Osteoblast (primary cell): ENCODE measurements at places on chromosomes 11 and 22.

GRCh38 chr11:75276186-75276585, 35.6 kb downstream of the TPBGL start:
- no peak for DNase-seq

- DNase-seq: no peak
These were observed 7.0 kb downstream of the MADD start for GRCh38 chr11:47276923-47277322.

- no peak for DNase-seq
These were observed 18.3 kb downstream of the CYTH4 start for GRCh38 chr22:37300551-37301017.

- DNase-seq: peak; percentile 77
These were observed 41.0 kb upstream of the EIF3D start for GRCh38 chr22:36569999-36570398.

DNA sequence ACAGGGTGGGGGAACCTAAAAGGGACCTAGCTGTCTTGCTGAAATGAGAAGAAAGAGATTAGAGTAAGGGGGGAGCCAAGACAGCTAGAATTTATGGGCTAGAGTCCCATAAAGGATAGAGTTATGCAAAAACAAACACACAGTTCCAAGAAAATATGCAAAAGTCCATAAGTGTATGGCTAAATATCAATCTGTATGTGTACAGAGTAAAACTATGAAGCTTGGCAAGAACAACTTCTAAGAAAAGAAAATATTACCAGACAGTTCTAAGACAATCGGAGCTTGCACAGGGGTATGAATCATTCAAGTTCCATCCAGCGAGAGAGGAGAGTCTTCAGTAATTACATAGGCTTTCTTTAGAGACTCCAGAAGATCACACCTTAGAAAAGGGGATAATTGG, 41.8 kb downstream of the GDPD4 start:
- DNase-seq: peak; percentile 44

DNA sequence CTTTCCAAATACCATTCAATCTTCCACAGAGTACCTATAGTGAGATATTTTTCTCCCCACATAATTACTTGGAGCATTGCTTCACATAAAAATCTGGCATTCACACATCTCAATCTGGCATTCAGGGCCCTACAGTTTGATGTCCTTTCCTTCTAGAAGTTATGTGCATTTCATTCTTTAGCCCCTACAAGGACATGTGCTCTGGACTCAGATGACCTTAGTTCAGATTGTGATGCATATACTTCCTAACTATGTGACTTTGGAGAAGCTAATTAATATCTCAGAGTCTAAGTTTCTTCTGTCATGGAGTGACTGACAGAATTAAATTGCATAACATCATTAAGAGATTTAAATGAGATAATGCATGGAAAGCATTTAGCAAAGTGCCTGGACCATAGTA, 25.9 kb upstream of the PRSS23 start:
- peak; percentile 74 for DNase-seq

DNA sequence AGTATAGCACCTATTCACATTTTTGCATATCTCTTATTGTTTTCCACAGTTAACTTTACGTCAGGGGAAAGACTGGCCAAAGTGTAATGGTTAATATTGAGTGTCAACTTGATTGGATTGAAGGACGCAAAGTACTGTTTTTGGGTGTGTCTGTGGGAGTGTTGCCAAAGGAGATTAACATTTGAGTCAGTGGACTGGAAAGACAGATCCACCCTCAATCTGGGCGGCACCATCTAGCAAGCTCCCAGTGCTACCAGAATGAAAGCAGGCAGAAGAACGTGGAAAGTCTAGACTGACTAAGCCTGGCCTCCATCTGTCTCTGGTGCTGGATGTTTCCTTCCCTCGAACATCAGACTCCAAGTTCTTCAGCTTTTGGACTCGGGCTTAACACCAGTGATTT, 1900.7 kb upstream of the RAG2 start:
- DNase-seq: no peak

- DNase-seq: peak; percentile 55
These were observed 22.9 kb downstream of the RAB38 start for GRCh38 chr11:88152381-88152780.

- DNase-seq: no peak
These were observed 85.3 kb upstream of the HORMAD2 start for GRCh38 chr22:29994943-29995342.

DNA sequence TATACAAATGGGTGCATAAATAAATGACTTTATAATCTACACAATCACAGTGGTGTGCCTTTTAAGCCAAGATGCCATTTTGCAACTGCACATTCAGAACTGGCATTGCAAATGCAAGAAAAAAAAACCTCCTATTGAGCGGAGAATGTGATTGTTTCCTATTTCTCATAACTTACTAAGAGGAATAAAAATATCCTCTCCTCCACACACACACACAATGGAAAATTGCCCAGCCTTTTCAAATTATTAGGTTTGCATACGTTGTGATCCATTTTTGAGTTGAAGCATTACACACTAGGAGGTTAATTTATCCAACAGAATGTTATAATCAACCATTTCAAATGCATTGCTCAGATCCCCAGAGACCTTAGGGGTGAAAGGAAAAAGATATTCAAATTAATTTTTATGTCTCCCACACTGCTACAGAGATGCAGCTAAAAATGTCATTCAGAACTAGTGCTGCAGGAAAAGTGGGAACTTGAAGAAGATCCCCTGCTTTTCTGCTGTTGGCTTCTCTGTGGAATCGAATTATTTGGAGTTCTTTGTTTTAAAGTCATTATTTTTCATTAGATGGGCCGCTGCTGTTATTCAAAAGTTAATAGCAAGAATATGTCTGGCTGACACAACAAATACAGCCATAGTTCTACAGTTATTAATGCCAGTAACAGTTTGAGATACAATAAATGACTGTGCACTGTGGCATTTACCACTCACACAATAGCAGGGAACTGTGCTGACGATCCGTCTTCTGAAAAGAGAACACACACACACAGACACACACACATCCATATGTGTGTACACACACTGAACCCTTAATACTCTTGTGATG, 299.9 kb upstream of the ANO5 start:
- no peak for DNase-seq

- DNase-seq: no peak
These were observed 1312.3 kb downstream of the FAM181B start for GRCh38 chr11:81421251-81421860.

- DNase-seq: no peak
These were observed 984.3 kb upstream of the CCDC90B start for GRCh38 chr11:84270466-84270865.

DNA sequence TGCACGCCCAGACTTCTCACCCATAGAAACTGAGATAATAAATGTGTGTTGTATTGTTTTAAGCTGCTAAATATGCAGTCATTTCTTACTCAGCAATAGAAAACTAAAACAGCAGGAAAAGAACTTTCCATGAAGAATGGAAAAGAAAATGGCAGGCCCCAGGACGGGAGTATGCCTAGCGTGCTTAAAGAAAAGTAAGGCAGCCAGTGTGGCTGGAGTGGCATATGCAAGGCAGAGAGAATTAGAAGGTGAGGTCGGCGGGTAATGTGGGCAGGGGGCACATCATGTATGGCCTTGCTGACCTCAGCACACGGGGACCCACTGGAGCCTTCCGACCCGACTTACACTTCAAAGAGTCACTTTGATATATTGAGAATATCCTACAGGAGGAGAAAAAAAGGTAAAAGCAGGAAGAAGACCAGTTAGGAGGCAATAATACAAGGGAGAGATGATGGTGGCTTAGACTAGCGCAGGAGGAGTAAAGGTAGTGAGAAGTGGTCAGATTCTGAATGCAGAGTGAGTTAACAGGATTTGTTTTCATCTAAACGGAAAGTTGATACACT, 20.5 kb downstream of the TBRG1 start:
- no peak for DNase-seq

- DNase-seq: peak; percentile 85
These were observed 1.2 kb downstream of the MICALL1 start for GRCh38 chr22:37907036-37907954.

DNA sequence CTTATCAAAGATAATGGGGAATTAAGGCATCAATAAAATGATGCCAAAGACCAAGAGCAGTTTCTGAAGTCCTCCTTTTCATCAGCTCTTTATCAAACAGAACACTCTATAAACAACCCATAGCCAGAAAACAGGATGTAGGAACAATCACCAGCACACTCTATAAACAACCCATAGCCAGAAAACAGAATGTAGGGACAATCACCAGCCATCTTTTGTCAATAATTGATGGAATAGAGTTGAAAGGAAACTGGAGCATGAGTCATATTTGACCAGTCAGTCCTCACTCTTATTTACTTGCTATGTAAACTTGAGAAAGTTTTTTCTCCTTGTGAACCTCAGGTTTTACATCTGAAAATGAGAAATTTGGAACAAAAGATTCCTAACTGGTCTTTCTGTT, 10.0 kb downstream of the MS4A2 start:
- no peak for DNase-seq

DNA sequence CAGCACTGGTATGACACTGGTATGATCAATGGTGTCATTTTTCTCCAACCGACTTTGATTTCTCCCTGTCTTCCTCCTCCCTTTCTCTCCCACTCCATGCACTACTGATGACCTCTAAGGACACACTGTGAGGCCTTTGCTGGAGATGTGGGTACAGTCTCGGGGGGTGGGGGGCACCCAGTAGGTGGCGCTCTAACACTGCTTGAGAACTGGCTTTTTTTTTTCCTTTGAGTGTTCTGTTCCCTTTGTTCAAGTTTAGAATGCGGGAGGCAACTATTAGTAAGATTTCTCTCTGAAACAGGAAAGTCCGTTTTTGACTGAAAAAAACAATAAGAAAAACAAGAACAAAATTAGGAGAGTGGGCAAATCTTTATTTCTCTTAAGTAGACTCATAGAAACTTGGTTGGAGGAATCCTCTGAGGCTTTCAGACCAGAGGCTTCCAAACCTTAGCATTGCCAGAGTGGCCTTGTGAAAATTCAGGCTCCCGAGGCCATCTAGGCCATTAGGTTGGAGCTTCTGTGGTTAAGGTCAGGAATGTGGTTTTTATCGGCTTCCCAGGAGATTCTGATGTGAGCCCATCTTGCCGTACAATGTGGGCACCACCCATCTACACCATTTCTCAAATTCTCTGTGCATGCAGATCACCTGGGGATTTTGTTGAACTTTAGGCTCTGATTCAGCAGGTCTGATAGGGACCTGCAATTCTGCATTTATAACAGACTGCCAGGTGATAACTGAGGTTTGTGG, 43.2 kb downstream of the PANX1 start:
- peak; percentile 84 for DNase-seq

DNA sequence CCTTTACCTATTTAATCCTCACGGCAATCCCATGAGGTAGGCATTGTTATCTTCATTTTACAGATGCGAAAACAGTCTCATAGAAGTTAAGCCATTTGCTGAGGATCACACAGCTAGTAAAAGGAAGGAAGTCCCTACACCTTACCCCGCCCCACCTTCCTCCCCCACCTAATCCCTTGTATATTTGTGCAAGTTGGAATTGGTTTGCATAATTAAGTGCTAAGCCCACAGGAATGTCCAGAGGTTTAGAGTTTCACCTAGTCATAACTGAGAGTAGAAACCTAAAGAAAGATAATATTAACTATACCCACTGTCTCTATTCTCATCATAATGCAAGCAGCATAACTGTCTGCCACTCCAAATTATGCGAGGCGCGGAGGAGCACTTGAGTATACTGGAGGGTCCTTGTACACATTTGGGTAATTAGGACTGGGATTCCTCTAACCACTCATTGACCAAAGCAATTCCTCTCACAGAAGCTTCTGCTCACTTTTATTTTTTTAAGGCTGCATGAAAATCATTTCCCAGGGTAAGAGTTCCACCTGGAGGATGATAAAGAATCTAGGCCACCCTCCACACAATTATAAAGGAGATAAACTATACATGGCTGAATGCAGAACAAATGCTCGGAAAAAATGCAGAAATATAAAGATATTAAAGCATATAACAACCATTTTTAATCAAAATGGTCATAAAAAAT, 199.9 kb downstream of the FAM181B start:
- DNase-seq: no peak

- no peak for DNase-seq
These were observed 31.4 kb downstream of the IGLL1 start for GRCh38 chr22:23548501-23549197.

DNA sequence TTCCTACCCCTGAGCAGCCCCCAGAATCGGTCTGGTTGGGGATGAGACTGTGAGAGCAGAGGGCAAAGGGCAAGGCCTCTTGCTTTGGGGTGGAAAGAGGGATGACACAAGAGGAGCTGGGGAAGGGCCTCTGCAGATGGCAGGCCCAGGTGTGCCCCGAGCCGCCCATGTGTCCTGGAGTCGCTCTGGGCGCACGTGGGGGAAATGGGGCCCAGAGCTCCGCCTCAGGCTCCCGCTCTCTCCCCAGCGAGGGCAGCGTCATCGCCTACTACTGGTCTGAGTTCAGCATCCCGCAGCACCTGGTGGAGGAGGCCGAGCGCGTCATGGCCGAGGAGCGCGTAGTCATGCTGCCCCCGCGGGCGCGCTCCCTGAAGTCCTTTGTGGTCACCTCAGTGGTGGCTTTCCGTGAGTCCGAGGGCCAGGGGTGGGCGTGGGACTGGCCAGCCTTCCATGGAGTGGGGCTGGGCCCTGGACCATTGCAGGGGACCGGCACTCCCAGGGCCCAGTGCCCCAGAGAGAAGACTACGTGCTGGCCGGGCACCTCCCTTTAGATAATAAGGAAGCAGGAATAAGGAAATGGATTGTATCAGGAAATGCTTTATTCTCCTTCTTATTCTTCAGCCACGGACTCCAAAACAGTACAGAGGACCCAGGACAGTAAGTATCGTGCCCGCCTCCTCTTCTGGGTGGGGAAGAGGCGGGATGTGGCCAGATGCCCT, 30.1 kb downstream of the ST14 start:
- no peak for DNase-seq

DNA sequence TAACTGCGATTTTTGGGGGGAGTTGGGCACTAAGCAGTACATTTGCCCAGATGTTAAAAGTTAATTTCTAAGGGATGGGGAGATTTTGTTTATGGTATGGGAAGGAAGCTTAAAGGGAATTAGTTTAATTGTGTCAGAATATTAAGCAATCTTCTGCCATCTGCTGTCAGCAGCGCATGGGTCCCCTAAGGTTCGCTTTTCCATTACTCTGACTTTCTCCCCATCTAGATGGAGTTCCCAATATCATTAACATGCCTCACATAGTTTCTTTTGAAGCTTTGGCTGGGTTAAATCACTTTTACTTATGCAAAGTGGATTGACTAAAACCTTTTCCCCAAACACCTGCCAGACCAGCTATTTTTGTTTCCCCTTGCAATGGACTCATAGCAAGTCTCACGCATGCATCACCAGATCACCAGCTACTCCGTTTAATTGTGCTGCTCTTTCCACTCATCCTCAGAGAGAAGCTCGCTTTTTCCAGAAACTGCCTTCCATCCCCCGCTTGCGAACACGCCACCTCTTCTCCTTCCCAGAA, 172.7 kb downstream of the FAT3 start:
- DNase-seq: no peak

DNA sequence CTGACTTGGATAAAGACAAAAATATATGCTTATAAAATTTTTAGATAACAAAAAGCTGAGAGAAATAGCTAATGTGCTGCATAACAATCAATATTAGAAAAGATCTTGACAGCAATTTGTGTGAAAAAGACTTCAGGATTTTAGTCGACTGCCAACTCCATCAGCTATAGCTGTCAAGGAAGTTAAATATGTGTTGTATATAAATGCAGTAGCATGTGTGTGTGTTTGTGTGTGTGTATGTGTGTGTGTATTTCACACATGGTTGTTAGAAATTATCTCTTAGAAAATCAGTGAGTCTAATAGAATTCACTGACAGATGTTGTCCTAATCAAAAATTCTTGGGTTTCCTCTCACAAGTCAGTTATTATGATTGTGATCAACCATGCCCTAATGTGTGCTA, 171.2 kb downstream of the CASP12 start:
- no peak for DNase-seq

- DNase-seq: peak; percentile 73
These were observed 26.3 kb downstream of the TRMU start for GRCh38 chr22:46361826-46362202.
